ENCODE measurements at places on chromosomes 1 and 21.

GRCh38 chr1:244502630-244503029 lies 41.6 kb downstream of the CATSPERE start:
- no peak for DNase-seq

DNA sequence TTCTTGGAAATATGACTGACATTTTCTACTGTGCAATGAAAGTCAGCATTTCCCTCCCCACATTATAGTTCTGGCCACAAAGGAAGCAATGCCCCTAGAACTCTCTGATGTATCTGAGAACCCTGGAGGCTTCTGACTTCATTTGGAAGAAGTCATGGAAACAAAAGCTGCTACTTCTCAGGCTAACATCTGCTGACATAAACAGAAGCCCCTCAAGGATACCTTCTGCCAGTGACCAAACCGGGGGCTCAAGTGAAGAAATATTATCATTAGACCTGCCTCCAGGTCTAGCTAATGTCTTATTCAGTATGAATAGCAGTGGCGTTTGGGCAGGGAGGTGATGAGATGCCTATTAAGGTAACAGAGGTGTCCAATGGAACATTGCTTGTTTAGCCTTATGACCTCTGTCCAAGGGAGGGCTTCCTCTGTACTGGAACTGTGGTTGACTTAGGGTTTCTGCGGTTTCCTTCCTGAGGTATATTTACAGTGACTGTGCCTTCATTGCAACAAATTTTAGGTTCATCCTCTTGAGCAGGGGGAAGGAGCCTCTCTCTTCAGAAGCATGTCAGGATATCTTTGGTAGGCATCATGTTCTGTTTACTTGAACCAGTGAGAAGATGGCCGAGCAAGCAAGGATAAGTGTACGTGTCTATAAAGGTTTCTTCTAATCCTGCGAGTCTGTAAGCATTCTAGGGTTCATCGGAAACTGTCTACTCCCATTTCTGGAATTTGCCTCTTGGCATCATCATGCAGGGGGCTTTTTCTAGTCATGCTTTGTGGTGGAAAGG lies 161.7 kb downstream of the PBX1 start:
- no peak for DNase-seq

- DNase-seq = no peak
These were observed 96.5 kb downstream of the DAB1 start for GRCh38 chr1:57327336-57327735.

GRCh38 chr1:247357781-247358211 lies 26.1 kb upstream of the ZNF496 start:
- no peak for DNase-seq

DNA sequence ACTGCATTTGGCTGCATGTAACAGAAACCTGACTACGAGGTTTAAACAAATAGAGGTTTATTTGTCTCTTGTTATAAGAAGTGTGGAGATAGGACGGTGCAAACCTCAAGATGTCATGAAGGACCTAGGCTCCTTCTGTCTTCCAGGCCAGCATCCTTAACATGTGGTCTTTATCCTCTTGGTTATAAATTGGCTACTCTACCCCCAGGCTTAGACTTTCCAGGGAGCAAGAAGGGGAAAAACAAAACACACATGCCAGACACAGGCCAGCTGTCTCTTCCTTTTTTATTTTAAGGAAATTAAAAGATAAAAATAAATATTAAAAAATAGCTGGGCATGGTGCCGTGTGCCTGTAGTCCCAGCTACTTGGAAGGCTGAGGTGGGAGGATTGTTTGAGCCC lies 51.3 kb upstream of the PRELP start:
- DNase-seq = no peak

- DNase-seq = no peak
These were observed 34.9 kb downstream of the MROH9 start for GRCh38 chr1:170970256-170970655.

DNA sequence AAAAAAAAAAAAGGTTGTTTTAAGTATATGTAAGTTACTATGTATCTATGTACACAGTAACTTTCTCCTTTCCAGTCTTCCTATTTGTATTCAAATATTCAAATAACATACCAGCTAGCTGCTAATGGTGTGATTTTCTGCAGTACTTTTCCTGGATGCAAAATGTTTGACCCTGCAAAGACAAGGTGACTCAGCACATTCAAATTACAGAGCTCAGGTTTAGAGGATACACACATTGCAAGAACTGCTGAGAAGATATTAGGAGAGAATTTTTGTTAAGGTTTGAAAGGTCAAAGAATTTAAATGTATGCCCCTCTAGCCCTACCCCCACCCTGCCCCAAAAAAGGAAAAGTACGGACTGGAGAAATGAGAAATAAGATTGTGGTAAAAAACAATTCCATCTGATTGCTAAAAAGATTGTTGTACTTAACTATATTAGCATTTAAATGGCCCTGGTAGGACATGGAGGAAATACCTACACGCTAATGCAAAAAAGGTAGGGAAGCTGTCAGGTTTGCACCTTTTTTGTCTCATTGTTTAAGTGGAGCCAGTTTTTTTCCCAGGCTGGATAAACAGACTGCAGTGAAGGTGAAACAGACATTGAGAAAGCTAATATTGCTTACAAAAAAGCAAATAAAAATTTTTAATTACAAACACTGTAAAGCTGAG lies 45.6 kb downstream of the ZNF281 start:
- no peak for DNase-seq

DNA sequence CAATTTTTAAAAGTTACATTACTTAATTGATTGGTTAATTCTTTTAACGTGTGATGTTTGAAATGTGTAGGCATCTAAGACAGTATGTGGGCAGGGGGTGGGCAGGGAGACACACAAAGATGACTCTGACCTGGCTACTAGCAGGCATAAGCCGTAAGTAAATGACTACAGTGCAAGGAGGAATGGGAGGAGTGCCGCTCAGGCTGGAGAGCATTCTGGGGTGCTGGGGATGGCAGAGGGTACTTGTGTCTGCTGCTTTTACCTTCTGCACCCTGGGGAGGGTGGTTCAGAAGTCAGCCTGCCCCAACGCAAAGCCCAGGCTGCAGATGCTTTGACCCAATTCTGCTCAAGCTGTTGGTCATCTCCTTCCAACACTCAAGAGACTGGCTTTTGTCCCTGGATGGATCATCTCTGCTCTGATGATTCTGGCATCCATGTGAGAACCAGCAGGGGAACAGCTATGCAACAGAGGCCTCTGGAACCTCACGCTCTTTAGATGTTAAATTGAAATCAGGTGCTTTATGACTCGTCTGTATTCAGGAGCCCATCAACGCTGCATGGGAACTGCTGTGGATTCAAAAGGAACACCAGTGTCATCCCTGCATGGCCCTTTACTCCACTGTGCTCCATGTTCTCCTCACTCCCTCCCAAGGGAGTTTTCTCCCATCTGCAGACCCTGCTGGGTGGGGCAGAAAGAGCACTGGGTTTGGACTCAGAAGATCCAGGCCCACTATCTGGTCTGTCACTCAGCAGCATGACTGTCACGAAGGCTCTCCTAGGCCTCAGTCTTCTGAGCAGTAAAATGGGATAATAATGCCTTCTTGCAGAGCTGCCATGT lies 78.8 kb downstream of the FAM78B start:
- DNase-seq = no peak

- DNase-seq = no peak
These were observed 15.6 kb upstream of the ALG14 start for GRCh38 chr1:95088303-95088702.

DNA sequence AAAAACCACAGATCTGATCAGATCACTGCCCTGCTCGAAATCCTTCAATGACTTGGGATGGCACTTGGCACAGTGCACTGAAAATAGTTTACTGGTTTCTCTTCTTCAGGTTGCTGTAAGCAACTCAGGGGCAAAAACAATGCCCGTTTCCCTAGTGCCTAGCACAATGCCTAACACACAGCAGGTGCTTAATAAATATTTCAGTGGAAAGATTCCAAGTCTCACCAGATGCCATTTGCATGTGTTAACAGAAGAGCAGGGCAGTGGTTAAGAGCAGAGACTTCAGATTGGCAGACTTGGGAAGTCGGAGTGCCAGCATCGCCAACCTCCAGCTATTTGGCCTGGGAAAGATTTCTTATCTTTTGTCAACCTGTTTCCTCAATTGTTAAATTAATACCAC lies 10.9 kb upstream of the METTL25B start:
- DNase-seq = no peak

DNA sequence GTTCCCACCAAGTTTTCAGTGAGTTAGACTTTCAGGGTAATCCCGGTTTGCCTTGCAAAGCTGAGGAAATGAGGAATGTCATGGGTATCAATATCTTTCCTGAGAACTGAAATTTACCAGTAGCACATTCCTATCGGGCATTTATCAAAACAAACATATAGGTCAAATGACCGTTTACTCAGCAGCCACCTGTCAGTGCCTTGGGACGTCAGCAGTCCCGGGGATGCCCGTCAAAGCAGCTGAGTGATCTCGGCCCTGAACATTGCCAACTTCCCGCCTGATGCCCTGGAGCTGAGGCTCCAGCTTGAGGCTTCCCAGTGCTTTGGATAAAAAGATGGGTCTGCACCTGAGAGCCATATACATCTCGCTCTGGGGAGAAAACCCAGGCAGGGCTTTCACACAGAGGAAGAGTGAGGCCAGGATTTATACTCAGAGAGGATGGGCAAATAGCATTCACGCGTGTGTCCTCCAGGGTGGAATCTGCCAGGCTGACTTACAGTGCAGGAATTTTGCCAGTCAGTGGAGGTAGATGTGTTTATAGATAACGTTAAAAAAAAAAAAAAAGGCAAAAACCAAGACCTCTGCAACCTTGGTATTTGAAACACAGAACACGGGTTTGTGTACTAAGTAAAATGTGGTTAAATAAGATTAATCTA lies 435.7 kb upstream of the VAMP3 start:
- DNase-seq = no peak

DNA sequence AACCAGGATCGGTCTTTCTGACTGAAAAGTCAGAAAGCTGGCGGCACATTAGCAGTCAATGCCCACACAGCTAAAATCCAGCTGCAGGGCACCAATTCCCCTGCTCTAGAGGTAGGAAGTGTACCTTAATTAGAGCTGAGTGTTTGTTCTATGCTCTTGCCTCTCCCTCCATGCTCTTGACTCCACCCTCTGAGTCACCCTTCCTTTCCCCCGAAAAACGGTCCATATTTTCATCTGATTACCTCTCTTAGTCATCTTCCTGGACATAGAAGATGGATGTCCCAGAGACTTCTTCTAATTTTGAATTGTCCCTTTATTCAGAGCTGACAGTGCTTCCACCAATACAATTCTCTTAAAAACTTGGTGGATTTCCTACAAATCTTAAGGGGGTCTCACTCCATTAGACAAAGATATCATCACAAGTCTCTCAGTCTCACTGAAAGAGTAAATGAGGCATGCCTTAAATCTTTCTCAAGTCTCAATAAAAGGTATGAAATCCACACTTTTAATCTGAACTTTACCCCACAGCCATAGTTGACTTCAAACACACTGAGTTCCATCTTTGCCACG lies 44.1 kb upstream of the SLC19A1 start:
- DNase-seq = no peak
